HCT116 (cell line): ENCODE measurements at places on chromosomes 16 and 17. TPM values are rescaled to one million over a fixed set of nuclear protein-coding genes. Genes with fewer than 3 reads are reported as not detected.

- H3K36me3 ChIP-seq: no peaks in the 10 kb centered on the region
- H3K27ac ChIP-seq: no peak overlapping the region
- DNase-seq: no peak
- H3K27me3 ChIP-seq: no peaks in the 10 kb centered on the region; the same call in 1 of the 2 replicates
- peaks cover 25% of the 10 kb centered on the region for H3K4me1 ChIP-seq
- peak overlapping the region; percentile 56; the same call in 1 of the 2 replicates for H3K4me3 ChIP-seq
These were observed 18.1 kb upstream of the MTMR4 start for GRCh38 chr17:58532555-58532951.

DNA sequence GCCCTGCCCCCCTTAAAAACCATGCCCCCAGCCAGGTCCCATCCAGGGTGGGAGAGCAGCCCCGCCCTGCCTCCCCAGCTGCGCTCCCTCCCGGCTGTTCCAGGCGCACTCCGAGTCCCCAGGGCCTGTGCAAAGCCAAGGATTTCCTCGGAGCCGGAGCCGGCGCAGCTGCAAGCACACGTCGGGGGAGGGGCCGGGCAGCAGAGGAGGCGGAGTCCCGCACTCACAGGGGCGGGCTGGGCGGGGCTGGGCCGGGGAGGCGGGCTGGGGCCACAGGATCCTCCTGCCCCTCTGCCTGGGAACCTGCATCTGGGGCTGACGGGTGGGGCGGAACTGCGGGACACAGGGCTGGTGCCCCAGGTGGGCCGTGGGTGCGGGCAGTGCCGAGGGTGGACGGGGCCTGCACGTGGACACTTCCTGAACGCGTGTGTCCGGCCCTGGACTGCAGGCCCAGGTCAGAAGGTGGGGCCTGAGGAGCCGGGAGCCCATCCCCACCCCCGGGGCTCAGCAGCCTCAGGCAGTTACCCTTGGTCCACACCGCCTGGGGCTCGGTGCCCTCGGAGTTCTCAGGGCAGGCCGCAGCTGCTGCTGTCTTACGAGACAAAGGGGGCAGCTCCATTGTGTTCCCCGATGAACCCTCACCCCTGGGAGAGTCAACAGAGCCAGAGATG is 24.0 kb upstream of the SSTR5 start:
- peak overlapping the region; percentile 44 for H3K4me3 ChIP-seq
- H3K27me3 ChIP-seq: no peaks in the 10 kb centered on the region

DNA sequence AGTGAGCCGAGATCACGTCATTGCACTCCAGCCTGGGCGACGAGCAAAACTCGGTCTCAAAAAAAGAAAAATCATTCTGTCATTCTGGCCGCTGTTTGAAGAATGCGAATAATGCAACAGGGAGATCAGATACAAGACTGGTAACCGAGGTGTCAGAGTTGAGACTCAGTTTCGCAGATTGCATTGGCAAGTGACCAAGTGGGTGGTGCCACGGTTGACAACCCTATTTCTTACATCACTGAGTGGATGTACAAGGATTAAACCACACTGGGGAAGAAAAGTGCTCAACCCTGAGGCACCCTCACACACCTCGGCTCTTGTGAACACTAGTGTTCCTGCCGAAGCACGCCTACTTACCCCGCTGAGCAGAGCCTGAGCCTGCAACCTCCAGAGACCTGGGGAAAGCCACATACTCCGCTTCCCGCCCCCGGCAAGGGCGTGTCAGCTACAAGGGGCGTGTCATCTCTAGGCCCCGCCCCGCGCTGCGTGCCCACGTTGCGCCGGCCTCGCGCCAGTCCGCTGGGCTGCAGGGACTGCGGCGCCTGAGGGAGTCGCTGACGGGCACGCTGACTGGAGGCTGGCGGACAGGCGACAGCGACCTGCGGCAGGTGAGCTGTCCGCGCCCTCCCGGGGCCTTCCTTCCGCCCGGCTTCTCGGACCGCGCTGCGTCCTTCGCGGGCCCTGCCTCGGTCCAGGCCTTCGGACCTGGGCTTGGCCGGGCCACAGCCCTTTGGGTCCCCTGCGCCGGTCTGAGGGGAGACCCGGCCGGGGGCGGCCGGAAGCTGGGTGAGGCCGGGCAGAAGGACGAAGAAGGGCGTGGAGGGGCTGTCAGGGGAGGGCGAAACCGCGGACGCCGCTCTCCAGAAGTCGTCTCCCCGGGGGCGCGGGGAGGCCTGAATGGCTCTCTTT is at the start of gene HMOX2:
TSS of gene HMOX2 (plus strand) at position 519 of the 909 bp plus-strand sequence. CDS start 29,127 bp downstream, outside the sequence.
- H3K27me3 ChIP-seq: no peaks in the 10 kb centered on the region
- no peaks in the 10 kb centered on the region for H3K36me3 ChIP-seq
- peaks cover 20% of the 10 kb centered on the region for H3K4me1 ChIP-seq

GRCh38 chr16:26787924-26788323 is 278.8 kb upstream of the C16orf82 start:
- H3K4me3 ChIP-seq: no peak overlapping the region
- H3K36me3 ChIP-seq: no peaks in the 10 kb centered on the region
- no peak overlapping the region for H3K27ac ChIP-seq
- H3K27me3 ChIP-seq: 0 out of 2 replicates have a peak, but pooled peaks cover 4% of the 10 kb centered on the region
- peak; percentile 13 for DNase-seq
- no peaks in the 10 kb centered on the region for H3K4me1 ChIP-seq

GRCh38 chr16:56281249-56281805 is 90.0 kb downstream of the GNAO1 start:
- H3K27ac ChIP-seq: no peak overlapping the region
- H3K27me3 ChIP-seq: peaks cover 5% of the 10 kb centered on the region; the same call in 1 of the 2 replicates
- no peak for DNase-seq
- H3K36me3 ChIP-seq: no peaks in the 10 kb centered on the region
- H3K4me1 ChIP-seq: no peaks in the 10 kb centered on the region
- no peak overlapping the region for H3K4me3 ChIP-seq

GRCh38 chr16:49623501-49624266 is 232.2 kb downstream of the ZNF423 start:
- H3K4me3 ChIP-seq: no peak overlapping the region
- H3K36me3 ChIP-seq: no peaks in the 10 kb centered on the region
- no peaks in the 10 kb centered on the region for H3K27me3 ChIP-seq
- no peak overlapping the region for H3K27ac ChIP-seq
- peaks cover 16% of the 10 kb centered on the region for H3K4me1 ChIP-seq

- H3K27ac ChIP-seq: no peak overlapping the region
- no peak for DNase-seq
- no peak overlapping the region for H3K4me3 ChIP-seq
- no peaks in the 10 kb centered on the region for H3K27me3 ChIP-seq
- no peaks in the 10 kb centered on the region; the same call in 1 of the 2 replicates for H3K36me3 ChIP-seq
- peaks cover 43% of the 10 kb centered on the region for H3K4me1 ChIP-seq
These were observed 394.8 kb downstream of the SLC39A11 start for GRCh38 chr17:72697602-72698146.

GRCh38 chr17:47850692-47851573 is at the start of gene SP6:
Gene SP6 (minus strand): TSS chr17:47851163. CDS start chr17:47848429, 2,734 bp downstream.
- peak within 1 kb of the TSS; percentile 63 for H3K27ac ChIP-seq
- peaks cover 13% of the 10 kb centered on the region; the same call in 1 of the 2 replicates for H3K27me3 ChIP-seq
- peak; percentile 80 for DNase-seq
- H3K4me1 ChIP-seq: peaks cover 30% of the 10 kb centered on the region
- H3K4me3 ChIP-seq: peak within 1 kb of the TSS; percentile 78

GRCh38 chr16:60404401-60404800 is 1631.8 kb downstream of the CDH8 start:
- no peak overlapping the region for H3K27ac ChIP-seq
- H3K4me3 ChIP-seq: no peak overlapping the region
- no peaks in the 10 kb centered on the region for H3K36me3 ChIP-seq
- H3K27me3 ChIP-seq: no peaks in the 10 kb centered on the region

- no peaks in the 10 kb centered on the region for H3K36me3 ChIP-seq
- no peak overlapping the region for H3K27ac ChIP-seq
- no peak for DNase-seq
- H3K27me3 ChIP-seq: peaks cover 33% of the 10 kb centered on the region
- no peaks in the 10 kb centered on the region for H3K4me1 ChIP-seq
- H3K4me3 ChIP-seq: no peak overlapping the region
These were observed 256.8 kb upstream of the CDH5 start for GRCh38 chr16:66109677-66110076.

GRCh38 chr17:6186998-6187397 is 116.8 kb downstream of the WSCD1 start:
- no peak overlapping the region for H3K27ac ChIP-seq
- no peaks in the 10 kb centered on the region for H3K4me1 ChIP-seq
- H3K27me3 ChIP-seq: peaks cover 51% of the 10 kb centered on the region
- no peak overlapping the region for H3K4me3 ChIP-seq

DNA sequence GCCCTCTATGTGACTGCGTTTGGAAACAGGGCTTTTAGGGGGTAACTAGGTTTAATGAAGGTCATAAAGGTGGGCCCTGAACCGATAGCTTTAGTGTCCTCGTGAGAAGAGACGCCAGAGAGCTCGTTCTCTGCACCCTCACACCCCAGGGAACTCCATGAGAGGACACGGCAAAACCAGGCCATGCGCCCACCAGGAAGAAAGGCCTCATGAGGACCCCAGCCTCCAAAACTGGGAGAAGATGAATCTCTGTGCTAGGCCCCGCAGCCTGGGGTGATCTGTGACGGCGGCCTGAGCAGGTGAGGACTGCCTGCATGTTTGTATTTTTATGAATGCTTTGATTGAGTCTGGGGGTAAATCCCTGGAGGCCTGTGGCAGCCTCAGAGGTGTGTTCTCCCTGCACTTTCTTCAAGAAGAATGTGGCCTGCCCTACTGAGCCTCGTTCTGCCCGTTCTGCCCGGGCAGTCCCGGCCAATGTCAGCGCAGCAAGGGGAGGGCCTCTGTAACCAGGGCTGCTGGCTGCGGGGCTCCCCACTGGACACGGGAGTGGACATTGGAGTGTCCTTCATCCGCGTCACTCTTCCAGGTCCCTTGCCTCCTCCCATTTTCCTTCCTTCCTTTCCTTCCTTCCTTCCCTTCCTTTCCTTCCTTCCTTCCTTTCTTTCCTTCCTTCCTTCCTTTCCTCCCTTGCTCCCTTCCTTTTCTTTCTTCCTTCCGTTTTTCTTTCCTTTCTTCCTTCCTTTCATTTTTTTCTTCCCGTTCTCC is 6.8 kb upstream of the RNF213 start:
- no peaks in the 10 kb centered on the region for H3K27me3 ChIP-seq
- H3K27ac ChIP-seq: peak overlapping the region; percentile 89
- H3K4me3 ChIP-seq: 0 out of 2 replicates have a peak overlapping the region, but pooled peaks have one; percentile 9
- H3K4me1 ChIP-seq: peaks cover 39% of the 10 kb centered on the region
- DNase-seq: no peak

- H3K4me3 ChIP-seq: no peak overlapping the region
- no peak for DNase-seq
- H3K27ac ChIP-seq: no peak overlapping the region
These were observed 11.6 kb upstream of the GOSR2 start for GRCh38 chr17:46911311-46911710.

DNA sequence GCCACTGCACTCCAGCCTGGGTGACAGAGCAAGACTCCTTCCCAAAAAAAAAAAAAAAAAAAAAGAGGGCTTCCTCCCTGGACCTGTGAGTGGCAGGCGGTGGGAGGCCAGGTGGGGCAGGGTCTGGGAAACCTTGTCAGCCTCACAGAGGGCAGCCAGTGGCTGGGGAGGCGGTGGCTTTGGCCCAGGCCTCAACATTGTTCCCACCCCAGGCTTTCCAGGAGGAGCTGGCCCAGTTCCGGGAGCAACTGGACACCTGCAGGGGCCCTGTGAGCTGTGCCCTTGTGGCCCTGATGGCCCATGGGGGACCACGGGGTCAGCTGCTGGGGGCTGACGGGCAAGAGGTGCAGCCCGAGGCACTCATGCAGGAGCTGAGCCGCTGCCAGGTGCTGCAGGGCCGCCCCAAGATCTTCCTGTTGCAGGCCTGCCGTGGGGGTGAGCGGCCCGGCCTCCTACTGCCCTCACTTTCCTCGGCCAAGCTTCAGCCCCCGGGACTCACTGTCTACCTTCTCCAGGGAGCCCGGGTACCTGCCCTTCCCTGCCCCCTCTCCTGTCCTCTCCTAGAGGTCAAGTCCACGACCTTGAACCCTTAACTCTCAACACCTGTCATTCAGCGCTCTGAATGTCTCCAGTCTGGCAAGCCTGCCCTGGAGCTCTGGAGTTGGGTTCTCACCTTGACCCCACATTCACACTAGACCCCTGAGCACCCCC is 12.4 kb downstream of the ZNF213 start:
- no peaks in the 10 kb centered on the region for H3K36me3 ChIP-seq
- H3K4me1 ChIP-seq: peaks cover 8% of the 10 kb centered on the region
- no peak overlapping the region for H3K4me3 ChIP-seq
- H3K27ac ChIP-seq: no peak overlapping the region
- no peak for DNase-seq

- H3K27me3 ChIP-seq: no peaks in the 10 kb centered on the region
- H3K4me3 ChIP-seq: no peak overlapping the region
- peaks cover 10% of the 10 kb centered on the region for H3K36me3 ChIP-seq
- no peak overlapping the region for H3K27ac ChIP-seq
- DNase-seq: no peak
These were observed 26.0 kb downstream of the MSI2 start for GRCh38 chr17:57282296-57282695.

- no peak overlapping the region for H3K4me3 ChIP-seq
- DNase-seq: no peak
- no peaks in the 10 kb centered on the region for H3K27me3 ChIP-seq
- H3K4me1 ChIP-seq: peaks cover 20% of the 10 kb centered on the region
- H3K36me3 ChIP-seq: no peaks in the 10 kb centered on the region
These were observed 9.3 kb upstream of the WBP2 start for GRCh38 chr17:75864448-75864871.

- no peak overlapping the region for H3K27ac ChIP-seq
- H3K36me3 ChIP-seq: peaks cover 37% of the 10 kb centered on the region
- no peak overlapping the region for H3K4me3 ChIP-seq
- peak; percentile 28 for DNase-seq
These were observed 44.1 kb upstream of the SEC14L1 start for GRCh38 chr17:77096570-77097214.

- H3K27ac ChIP-seq: no peak overlapping the region
- DNase-seq: no peak
- H3K4me1 ChIP-seq: no peaks in the 10 kb centered on the region
- H3K27me3 ChIP-seq: no peaks in the 10 kb centered on the region
These were observed 68.4 kb upstream of the GSG1L start for GRCh38 chr16:28131743-28132393.

Gene ZFP3
- 0.05 TPM for total RNA-seq

Gene KRT27
- not detected for total RNA-seq

Gene STX4
- total RNA-seq: 26.0 TPM

Gene KRTAP4-4
- not detected for total RNA-seq

Gene C17orf78
- total RNA-seq: not detected

Gene HOXB9
- total RNA-seq: 40.1 TPM

Gene PIRT
- not detected for total RNA-seq

Gene PRPSAP2
- total RNA-seq: 37.8 TPM

Gene SEZ6
- 0.22 TPM for total RNA-seq

Gene TNFRSF12A
- total RNA-seq: 188 TPM

Gene KRT15
- total RNA-seq: 37.1 TPM

Gene ACSM3
- total RNA-seq: 15.0 TPM

Gene TNFRSF13B
- total RNA-seq: not detected

Gene KIF19
- 0.15 TPM for total RNA-seq
